ENCODE measurements at places on chromosomes 7 and 10.

GRCh38 chr7:27189997-27190748 is 5.1 kb upstream of the HOXA11 start:
- DNase-seq = no peak

- no peak for DNase-seq
Observed at GRCh38 chr7:128688492-128688891, 16.4 kb downstream of the GARIN1A start.

- no peak for DNase-seq
Observed at GRCh38 chr7:131626643-131627042, 70.2 kb upstream of the PODXL start.

GRCh38 chr7:28076423-28077200 is 104.0 kb downstream of the JAZF1 start:
- no peak for DNase-seq

DNA sequence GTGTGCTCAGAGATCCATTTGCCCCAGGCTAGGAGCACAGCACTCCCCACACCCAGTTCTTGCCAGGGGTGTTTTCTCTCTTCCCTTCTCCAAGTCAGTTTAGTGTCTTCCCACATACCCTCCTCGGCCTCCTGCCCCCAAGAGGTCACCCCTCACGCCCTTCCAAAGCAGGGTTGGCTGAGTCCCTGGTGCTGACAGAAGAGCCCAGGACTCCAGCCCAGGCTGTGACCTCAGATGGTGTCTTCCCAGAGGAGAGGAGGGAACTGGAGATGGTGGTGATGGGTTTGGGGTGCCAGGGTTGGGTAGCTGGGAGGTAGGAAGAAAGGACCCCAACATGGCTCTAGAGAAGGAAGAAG is 19.8 kb downstream of the ZNF775 start:
- DNase-seq = no peak

DNA sequence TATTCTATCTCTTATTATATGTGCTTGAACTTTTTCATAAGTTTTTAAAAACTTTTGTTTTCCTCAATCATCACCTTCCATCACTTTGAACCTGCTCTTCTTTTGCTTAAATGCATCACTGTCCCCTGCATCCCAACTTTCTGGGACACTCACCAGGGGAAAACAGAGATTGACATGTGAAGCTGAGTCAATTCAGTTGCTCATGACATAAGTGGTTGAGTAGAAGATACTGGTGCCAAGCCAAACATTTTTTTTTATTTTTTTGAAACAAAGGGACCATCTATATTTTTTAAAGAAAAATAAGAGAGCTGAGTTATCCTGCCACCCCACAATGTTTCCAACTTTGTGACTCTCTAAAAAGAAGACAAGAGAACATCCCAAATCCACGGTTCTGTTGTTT is 61.8 kb upstream of the AHR start:
- DNase-seq = no peak

GRCh38 chr10:27192284-27192683 is 37.1 kb downstream of the MASTL start:
- no peak for DNase-seq

DNA sequence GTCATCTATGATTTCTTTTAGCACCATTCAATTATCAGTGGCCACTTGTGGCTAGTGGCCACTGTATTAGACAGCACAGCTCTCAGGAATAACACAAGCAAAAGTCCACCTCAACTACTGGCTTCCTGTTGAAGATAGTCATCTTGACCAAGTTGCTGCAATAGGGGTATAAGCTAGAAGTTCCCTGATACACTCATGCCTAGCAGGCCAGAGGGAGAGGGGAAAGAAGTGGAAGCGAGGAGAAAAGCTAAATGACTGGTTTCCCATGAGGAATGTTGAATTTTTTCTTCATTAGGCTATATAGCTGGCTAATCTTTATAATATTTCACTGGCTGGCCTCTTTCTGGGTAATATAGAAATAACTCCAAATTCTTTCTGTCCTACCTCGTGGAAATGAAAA is 327.5 kb upstream of the MEOX2 start:
- no peak for DNase-seq

DNA sequence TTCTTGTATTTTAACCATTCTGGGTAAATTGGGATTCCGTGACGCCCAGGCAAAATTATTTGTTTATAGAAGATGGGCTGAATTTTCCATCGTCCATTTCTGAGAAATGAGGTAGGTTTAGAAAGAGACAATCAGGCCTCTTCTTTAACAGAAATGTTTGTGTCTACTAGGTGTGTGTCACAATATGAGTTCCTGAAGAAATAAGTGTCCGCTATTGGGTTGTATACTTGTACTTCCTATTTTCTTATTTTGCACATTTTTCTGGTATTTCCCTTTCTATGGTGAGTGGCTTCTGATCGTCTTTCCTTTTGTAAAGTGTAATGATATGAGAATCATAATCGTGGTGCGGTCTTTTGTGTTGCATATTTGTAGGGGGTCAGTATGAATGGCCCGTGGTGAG is 83.9 kb downstream of the TCF7L2 start:
- no peak for DNase-seq

DNA sequence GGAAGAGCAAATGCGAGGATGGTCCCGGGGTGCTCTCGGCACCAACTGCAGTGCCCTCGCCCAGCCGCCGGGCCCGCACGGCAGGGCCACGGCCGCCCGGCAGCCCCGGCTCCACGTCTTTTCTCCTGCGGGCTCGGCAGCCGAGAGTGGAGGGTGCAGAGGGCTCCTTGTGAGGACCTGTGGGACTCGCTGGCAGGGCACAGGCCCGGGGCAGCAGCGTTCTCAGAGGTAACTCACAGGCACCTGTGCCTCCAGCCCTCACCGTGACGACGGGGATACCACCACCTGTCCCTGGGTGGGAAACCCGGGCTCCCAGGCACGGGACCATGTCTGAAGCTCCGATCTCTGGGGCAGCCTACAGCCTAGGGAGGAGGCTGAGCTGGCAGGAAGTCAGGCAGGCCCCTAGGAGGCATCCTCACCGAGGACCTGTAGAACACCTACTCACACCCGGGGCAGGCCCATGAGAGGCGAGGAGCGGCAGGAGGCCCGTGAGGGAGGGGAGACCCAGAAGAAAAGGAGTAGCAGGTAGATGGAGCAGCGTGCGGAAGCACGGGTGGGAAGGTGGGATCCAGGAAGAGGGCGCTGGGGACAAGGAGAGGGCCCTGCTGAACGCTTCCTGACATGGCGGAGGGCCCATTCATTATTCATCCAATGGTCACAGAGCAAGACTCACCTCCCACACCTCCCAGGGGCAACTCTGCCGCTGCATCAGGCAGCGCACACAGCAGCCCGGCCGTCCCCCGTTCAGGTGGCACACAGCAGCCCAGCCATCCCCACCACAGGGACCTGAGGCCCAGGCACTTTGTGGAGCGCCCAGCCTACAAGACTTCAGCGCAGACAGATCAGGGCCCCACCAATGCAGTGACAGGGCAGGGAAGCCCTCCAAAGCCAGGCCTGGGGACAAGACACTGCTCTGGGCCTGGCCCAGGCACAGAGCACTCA is 244.9 kb downstream of the MAD1L1 start:
- DNase-seq = no peak

DNA sequence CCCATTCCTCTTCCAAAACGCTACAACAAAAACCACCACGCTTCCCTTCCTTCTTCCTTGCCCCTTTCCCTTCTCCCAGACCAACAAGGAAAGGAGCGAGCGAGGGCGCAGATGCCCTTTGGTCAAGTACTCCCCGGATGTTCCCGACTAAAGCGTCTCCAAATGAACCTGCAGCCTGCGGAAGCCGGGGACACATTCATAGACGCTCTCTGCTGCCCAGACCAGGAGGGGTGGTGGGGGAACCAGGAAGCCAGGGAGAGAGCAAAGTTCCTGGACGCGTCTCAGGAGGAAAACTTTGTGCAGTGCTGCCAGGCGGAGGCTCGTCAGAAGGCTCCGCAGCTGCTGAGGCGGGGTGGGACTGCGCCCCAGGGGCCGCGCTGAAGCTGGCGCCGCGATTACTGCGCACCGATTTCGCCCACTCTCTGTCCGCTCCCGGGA is 754 bp downstream of the SEMA3D start:
- DNase-seq = peak; percentile 56

- DNase-seq = no peak
Observed at GRCh38 chr10:16570731-16571130, 49.1 kb upstream of the C1QL3 start.

GRCh38 chr7:80054356-80054755 is 80.3 kb upstream of the GNAI1 start:
- no peak for DNase-seq

DNA sequence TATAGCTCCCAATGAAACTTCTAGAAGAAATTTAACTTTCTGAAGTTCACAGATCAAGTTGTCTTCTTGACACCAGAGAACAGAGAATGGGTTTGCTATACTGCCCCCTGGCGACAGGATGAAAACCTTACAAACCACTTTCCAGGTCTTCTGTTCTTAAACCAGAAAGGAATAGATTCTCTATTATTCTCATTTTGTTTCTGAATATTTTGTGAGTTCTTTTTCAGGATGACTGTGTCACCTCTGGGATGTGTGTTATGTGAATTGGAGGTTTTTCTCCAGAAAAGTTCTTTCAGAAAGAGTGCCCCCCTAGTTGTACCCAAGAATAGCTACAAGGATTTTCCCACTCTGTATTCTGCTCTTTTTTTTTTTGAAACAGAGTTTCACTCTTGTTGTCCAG is 6.3 kb downstream of the IFT22 start:
- peak; percentile 8 for DNase-seq

GRCh38 chr10:73043766-73044377 is 52.8 kb downstream of the P4HA1 start:
- no peak for DNase-seq

DNA sequence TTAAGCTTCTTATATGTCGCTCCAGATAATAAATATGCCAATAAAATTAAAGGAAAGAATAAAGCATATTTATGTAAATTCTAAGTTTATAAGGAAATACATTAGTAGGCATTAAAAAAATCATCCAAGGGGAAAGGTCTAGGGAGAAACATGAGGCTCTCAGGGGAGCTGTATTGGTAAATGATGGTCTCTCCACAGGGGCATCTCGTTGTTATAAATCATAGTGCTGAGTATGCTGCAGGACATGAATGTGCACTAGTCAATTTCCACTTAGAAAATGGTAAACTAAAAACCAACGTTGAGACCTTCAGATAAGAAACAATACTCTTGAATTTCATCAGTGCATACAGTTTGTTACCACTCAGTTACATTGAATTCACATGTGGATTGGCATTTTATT is 194.0 kb upstream of the AHR start:
- no peak for DNase-seq

GRCh38 chr10:47112612-47113011 is 187.4 kb upstream of the GDF10 start:
- no peak for DNase-seq

GRCh38 chr10:50322077-50322476 is 70.8 kb upstream of the ASAH2 start:
- no peak for DNase-seq

DNA sequence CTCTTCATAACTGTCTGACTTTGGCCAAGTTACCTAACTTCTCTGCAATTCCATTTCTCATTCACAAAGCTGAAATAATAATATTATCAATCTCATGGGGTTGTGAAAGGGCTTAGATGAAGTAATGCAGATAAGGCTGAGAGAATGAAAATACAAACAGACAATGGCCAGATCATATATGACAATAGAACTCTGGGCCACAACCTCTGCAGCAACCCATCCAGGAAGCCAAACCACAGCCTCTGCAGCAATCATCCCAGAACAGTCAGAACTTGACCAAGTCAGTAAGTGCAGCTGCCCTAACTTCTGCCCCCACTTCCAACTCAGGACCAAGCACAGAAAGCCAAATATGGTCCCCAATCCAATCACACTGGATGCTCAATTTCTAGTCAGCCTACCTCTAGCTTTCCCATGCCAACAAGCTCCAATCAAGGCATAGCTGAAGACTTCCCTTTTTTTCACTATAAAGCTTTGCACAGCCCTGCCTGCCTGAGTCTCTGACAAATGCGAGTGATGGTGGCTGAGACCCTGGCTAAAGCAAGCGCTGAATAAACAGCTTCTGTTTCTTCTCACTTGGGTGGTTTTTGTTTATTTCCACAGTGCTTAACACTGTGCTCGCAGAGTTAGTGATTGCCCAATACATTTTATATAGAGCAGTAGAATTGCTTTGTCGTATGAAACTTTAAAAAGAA is 34.8 kb upstream of the TNPO3 start:
- DNase-seq = no peak

DNA sequence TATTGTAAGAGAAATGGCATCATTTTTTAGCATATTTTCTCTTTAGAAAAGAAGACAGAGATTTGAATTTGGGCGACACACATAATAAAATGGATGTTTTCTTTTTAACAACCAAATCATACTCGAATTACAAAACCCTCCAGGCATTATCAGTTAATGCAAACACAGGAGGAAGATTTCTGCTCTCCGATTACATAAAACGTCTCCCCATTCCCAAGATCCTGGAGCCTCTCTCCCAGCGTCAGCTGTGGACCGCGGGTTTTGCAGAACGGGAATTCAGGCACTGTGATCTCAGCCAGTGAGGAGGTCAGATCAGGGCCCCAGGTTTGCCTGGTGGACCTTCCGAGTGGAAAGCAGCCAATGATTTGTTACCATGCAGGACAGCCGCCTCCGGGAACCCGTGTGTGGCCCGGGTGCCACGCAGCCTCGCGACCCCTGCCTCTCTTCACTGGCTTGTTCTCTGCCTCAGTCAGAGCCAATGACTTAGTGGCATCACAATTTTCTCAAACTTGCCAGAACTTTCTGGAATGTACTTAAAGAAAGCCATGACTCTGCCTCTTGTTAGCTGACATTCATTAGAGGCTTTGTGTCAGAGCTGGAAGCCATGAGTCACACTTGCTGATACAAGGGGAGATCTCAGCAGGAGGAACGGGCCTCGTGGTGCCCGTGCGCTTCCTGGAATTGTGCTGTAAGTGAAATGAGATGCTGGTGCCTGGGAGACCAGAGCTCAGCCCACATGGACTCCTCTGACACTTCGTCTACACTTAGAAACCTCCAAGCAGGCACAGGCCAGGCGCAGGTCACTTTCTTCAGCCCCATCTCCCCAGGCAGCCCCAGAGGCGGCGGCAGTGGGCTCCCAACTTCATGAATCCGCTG is 246.1 kb downstream of the KLF6 start:
- no peak for DNase-seq

- DNase-seq = no peak
Observed at GRCh38 chr10:129792864-129793263, 171.2 kb downstream of the EBF3 start.

GRCh38 chr7:12705878-12706277 is 18.4 kb downstream of the ARL4A start:
- no peak for DNase-seq

DNA sequence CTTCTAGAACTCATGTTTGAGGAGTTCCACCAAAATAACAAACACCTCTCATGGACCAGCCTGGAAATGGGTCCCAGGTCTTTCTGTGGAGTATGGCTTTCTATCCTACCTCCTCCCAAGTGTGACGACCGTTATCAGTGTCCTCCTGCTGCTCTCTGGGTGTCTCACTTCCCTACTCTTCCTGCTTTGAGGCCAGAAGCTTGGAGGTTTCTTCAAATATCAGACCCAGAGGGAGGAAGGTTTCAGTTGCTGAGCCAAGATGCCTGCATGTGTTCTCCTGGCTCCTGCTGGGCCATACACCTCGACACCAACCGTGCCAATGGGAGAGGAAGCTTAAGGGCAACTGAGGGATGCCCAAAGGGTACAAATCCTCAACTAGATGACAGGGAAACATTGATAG is 114.6 kb downstream of the WNT2 start:
- no peak for DNase-seq
